Suppressor macrophage treated with lipopolysaccharide for 1 hour (primary cell): ENCODE measurements at places on chromosomes 1 and 21.

DNA sequence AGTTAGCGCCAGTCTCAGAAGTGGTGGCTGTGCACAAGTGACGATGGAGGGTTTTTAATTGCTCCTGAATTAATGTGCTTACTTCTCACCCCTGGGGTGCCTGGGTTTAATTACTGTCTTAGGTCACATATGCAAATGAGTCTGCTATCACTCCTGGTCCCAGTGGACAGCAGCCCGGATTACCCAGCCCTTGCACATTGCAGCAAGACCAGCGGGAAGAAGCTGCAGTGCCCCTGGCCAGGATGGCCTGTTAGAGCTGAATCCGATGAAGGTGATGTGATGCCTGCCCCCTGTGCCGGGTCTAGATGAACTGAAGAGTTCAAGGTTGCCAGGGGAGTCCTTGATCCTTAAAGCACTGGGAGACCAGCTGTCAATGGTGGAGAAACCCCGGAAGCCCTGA lies 24.2 kb downstream of the ENO1 start:
- DNase-seq = no peak

DNA sequence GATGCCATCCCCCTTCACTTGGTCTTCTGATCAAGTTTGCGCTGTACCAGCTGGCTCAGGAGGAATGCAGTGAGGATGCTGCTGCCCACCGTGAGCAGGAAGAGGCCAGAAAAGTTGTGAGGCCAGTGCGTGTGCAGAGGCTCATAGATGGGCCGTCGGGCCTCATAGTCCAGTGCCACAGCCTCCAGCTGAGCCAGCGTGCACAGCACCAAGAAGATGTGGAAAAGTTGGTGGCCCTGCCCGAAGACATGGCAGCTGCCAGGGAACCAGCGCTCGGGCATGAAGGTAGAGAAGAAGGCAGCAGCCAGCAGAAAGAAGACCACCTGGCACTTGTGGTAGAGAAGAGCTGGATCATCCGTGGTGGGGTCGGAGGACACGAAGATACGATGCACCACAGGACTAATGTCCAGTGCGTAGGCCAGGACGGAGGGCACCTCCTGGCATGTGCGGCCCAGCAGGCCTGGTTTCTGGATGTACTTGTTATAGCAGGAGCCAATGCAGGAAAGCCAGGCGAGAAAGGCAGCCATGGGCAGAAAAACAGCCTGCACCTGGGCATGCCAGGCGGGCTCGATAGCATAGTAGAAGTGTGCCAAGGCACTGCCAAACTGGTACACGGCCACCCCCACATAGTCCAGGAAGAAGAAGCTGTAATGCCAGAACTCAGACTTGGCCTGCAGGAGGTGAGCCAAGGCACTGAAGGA lies 3.7 kb upstream of the AUNIP start:
- no peak for DNase-seq

- no peak for DNase-seq
These were observed 44.3 kb downstream of the TRIM11 start for GRCh38 chr1:228362141-228362883.

- no peak for DNase-seq
These were observed 38.0 kb upstream of the HAO2 start for GRCh38 chr1:119330466-119331189.

- no peak for DNase-seq
These were observed 360.5 kb downstream of the HLX start for GRCh38 chr1:221239792-221240191.

DNA sequence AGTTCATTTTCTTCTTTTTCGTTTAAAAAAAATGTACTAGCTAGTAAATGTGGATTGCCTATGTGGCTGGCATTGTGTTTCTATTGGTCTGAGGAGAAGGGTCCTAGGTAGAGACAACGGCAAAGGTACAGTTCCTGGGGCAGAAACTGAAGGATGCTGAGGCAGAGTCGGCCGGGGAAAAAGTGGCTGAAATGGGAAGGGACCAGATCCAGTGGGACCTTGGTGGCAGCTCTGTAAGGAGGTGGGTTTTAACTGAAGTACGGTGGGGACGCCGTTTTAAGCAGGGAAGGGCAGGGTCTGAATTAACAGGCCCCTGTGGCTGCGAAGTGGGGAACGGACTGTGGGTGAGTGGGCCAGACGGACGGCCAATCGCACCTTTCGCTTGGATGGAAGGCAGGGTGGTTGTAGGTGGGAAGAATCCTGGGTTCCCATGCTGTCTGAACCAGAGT lies 420 bp upstream of the VPS13D start:
- DNase-seq = no peak

DNA sequence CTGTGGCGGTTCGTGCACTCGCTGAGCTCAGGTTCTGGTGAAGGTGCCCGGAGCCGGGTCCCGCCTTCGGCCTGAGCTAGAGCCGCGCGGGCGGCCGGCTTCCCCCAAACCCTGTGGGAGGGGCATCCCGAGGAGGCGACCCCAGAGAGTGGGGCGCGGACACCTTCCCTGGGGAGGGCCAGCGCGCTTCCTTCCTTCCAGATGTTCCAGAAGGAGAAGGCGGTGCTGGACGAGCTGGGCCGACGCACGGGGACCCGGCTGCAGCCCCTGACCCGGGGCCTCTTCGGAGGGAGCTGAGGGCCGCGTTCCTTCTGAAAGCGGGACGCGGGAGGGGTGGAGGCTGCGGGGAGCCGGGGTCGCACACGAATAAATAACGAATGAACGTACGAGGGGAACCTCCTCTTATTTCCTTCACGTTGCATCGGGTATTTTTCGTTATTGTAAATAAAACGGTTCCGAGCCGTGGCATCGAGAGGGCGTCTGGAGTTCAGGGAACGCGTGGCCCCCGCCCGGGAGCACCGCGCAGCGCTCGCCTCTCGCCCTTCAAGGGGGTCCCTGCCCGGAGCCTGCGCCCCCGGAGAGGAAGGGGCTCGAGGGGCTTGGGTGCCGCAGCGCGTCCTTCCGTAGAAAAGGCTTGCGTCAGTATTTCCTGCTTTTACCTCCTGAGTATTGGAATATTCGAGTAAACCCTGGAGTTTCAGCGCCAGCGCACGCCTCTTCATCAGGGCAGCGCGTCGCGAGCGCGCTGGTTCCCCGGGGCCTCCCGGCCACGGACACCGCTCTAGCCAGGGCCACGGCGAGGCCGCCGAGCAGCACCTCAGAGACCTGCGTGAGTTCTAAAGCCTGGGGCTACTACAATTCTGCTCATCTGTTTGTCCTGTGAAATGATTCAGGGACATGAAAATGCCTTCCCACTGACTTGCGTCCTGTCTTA lies 11.5 kb downstream of the YBEY start:
- no peak for DNase-seq

DNA sequence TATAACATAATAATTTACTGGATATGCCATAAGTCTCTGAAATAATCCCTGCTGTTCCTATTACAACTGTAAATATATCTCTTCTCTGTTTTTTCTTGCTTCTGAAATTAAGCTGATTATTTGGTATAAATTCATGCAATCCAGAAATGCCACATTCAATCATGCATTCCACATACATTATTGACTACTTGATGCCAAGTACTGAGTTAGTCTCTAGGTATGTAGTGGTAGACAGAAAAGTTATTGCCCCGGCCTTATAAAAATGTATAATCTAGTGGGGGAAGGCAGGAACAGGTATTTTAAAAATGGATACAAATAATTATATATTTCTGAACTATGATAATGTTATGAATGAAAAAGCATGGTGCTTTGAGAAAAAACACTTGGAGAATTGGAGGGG lies 338.6 kb upstream of the SNX7 start:
- DNase-seq = no peak

DNA sequence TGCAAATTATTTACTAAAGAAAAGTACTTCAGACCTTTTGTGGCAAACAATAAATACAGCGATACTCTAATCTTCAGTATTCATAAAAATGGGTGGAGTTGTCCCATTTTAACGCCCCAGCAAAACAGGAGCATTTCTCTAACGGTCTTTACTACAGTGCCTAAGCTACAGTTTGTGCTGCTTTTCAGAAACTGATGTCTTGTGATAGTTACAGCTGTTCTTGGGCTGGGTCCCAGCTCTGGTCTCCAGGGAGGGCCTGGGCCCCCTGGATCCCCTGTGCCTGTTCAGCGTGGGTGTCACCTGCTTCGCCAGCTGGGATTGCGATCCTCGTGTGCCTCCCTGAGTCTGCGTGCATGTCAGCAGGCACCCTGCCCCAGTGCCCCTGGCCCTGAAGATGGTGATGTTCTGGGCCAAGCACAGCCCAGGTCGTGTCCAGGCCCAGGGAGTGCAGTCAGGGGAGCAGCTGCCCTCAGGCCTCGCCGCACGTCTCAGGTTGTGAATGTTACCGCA lies 64.0 kb upstream of the DIP2A start:
- no peak for DNase-seq

DNA sequence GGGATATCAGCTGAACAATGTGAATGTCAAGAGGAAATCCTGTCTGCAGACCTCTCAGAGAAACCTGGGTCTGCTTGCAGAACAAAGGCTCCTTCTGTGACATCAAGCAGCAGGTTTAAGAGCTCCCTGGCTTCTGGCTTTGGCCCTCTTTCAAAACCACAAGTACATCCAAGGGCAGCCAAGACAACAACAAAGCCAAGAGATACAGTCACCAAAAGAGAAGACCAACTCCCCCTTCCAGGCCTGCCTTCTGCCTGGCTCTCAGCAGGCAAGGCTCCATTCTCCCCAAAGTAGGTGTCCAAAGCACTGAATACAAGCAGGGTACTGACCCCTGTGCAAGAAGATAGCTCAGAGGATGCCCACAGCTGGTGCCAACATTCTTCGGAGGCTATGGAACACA lies 11.5 kb downstream of the BCAR3 start:
- no peak for DNase-seq

- no peak for DNase-seq
These were observed 792.3 kb upstream of the ADAMTS5 start for GRCh38 chr21:27759091-27759659.

DNA sequence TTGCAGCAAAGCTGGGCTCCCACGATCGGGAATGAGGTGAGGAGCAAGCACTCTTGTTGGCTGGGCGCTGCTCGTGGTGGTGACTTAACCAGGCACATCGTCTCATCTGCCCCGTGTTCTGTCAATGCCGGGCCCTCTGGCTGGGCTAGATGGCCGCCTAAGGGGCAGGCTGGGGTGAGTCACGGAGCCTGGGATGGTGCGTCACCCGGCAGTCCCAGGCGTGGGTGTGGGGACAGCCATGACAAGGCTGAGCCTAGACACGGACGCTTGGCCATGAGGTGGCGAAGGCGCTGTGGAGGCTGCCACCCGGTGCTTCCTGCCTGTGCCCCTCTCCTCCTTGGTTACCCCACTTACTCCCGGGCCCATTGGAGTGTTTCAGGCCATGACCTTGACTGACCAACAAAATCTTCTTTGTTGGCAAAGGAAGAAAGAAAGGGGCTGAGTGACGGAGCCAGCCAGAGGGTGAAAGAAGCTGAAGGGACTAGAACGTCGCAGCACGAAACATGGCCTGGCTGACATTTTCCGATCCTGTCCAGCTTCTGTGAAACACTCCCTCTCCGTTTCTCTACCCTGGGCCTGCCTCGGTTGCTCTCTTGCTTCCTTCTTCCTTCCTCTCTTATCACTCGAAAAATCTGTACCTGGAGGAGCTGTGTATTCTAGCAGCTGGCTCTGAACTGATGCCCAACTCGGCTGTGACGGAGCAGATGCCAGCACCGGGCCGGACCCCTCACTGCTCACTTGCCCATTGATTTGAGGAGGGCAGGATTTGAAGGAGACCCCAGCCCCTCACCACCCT lies 596 bp downstream of the CD247 start:
- no peak for DNase-seq

DNA sequence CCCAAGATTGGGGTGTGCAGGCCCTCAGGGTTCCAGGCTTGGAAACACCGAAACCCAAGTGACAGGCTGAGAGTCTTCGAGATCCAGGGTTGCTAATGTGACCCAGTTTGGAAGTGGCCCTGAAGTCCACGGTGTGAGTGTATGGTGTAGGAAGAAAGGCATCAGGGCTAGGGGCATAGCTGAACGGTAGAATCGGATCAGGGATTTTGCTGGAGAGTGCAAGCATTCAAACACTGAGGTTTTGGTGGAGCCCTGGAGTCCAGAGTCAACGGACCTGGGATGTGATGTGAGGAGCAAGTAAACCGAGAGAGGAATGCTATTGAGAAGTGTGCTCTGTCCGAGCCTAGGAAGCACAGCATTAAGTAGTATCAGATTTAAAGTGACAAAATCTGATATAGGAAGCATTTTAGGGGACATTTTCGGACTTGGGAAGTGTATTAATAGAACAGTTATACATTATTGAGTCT lies 958 bp downstream of the NFYC start:
- no peak for DNase-seq

- no peak for DNase-seq
These were observed 747 bp downstream of the ADAMTS1 start for GRCh38 chr21:26844258-26845065.

DNA sequence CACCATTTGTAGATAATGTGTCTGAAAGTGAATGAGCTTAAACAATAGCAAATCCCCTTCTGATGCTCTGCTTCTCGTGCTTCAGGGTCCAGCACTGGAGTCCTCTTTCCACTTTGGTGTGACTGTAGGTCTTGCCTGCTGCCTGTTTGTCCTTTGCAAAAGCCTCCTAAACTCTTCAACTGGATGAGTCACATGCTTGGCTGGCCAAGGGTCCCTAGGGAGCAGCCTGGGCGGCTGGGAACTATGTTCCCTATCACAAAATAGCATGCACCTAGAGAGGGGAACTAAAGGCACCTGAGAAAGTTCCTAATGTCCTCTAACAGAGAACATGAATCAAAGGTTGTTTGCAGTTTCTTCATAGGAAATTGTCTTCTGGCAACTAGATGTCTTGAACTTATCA lies 607.2 kb upstream of the PLXNA2 start:
- DNase-seq = no peak

DNA sequence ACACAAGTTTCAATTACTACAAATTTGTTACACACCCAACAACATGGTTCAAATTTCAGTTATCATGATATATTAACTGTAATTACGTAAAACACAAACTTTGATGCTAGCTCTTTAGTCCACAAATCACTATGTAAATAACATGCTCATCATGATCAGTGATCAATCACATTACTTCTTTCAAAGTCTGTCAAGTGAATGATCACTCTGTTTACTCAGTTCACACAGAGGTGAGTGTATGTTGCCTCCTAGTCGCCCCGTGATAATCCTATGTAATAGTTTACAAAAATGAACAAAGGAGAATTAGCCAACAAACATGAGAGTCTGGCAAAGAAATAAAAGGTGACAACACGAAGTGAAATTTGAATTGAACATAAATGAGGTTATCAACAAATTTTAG lies 14.3 kb downstream of the EDEM3 start:
- no peak for DNase-seq

DNA sequence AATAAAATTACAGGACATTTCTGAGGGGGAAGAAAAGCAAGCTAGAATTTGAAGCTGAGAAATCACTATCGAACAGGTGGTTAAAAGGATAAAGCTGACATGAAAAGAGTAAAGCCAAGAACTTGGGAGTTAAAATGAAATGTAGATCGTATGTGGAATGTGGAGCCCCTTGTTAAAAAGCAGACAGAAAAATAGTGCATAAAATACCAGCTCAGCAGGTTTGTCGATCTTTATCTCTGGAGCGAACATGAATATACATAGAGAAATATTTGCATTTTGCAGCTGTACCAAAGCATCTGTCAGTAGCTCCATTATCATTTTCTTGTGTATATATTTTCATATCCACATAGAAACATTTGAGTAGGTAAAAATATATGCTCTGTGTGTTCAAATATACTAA lies 73.6 kb upstream of the CDC42BPA start:
- no peak for DNase-seq

- DNase-seq = peak; percentile 62
These were observed 155.7 kb downstream of the PTPRC start for GRCh38 chr1:198794498-198794897.
